Dorsolateral prefrontal cortex (tissue), 122 donors: ENCODE measurements at places on chromosomes 11 and 22.
A peak's percentile ranks its signal among the peaks of the same experiment; 100 is the strongest.

DNA sequence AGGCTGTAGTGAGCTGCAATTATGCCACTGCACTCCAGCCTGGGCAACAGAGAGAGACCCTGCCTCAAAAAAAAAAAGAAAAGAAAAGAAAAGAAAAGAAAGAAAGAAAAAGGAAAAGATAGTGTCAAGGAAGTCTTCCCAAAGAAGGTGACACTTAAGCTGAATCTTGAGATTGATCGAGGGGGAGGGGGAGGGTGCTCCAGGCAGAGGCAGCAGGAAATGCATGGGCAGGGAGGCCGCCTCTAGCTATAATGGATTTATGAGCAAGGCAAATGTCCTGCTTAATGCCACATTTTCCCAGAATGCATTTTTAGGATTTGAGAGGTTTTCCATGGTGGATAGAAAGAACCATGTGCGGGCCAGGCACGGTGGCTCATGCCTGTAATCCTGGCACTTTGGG, 13.8 kb upstream of the DDB2 start:
- no peak for DNase-seq

DNA sequence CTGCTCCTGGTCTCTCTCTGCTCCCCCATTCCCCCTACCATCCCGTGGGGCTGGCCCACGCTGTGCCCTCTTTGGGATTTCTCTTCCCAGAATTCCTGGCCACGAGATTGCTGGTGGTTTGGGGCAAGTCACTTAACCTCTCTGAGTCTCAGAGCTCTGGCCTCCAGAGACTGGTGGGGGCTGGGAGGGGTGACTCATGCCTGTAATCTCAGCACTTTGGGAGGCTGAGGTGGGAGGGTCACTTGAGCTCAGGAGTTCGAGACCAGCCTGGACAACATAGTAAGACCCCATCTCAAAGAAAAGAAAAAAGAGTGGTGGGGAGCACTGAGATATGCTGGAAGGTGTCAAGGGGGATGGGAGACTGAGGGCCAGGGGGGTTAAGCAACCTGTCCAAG, 18.3 kb downstream of the OTUB1 start:
- DNase-seq, result no peak

DNA sequence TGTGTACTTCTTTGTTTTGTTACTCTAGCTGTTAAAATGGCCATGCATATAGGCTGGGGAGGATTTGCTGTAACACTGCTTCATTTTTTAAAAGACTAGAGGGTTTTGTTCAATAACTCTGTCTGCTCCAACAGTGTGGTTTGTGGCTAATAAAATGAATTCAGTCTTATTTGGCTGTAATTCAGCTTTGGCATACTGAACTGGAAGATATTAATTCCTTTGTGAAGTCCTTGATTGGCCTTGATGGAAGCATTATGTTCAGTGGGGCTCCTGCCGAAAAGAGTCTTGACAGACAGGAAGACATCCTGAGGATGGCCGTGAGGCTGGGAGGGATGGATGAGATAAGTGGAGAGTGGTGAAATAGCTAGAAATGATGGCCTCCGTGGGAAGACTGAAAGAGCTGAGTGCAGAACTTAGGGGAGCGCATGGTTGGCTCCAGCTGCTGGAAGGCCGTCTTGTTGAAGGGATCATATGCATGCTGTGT, 44.8 kb upstream of the MYO18B start:
- no peak for DNase-seq

DNA sequence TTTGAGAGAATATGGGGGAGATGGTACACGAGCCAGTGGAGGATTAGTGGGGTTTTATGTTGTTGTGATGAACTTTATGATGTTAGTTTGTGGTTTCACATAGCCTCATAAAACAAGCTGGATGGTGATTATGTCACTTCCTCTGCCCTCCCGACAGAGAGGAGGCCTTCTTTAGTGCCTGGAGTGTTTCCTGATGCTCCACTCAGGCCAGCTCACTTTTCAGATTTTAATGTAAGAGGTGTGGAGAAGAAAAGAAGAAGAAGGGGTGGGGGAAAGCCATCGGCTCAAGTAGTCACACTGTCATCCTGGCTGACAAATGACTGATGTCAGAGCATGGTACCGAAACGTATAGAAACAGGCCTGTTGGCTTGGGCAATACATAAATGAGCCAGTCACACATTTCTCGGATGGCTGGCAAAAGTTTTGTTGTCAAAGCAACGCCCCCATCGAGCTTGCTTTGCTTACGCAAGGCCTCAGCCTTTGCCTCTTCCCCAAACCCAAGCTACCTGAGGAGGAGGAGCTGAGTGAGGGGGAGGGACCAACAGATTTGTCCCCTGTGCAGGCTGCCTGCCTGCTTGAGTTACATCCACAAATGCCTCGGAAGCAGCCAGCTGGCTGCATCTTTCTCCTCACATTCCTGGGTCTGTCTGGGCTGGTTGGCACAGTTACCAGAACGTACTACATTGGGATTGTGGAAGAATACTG, at the start of gene HEPHL1:
Gene HEPHL1 (plus strand): TSS at position 578 of the 705 bp plus-strand sequence. CDS start 15 bp downstream, at position 593.
- DNase-seq, result no peak

GRCh38 chr11:88596786-88597185, 259.2 kb upstream of the CTSC start:
- DNase-seq, result no peak

- DNase-seq, result no peak
These were observed 159.6 kb downstream of the CTTN start for GRCh38 chr11:70557742-70558485.

- no peak for DNase-seq
These were observed 2.0 kb upstream of the PPARA start for GRCh38 chr22:46148336-46148735.

DNA sequence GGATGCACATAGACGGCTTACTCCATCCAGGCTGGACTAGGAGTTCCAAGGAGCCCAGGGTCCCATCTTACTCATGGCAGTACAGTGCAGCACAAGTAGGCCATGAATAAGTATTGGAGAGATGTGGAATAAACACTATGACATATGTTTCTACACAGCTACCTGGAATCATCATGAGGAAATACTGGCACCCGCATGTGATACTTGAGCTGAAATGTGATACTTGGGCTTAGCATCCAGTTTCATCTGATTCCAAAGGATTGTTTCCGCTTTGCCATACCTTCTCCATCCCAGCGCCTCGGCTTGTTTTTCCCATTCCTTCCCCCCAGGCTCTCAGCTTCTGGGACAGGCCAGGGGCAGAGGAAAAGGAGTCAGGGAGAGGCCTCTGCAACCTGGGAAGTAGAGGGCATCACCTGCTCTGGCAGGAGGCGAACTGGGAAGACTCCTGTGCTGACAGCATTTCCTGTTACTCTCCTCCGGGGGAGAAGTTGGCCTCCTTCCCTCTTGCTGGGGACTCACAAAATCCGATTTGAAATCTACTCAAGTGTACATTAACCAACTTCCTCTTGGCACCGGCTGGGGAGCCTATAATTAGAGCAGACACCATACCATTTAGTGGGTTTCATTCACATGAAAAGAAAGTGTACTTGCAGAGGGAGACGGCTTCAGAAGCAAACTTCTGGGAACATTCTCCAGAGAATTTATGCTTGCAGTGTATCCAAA, 187.8 kb downstream of the MIAT start:
- no peak for DNase-seq

DNA sequence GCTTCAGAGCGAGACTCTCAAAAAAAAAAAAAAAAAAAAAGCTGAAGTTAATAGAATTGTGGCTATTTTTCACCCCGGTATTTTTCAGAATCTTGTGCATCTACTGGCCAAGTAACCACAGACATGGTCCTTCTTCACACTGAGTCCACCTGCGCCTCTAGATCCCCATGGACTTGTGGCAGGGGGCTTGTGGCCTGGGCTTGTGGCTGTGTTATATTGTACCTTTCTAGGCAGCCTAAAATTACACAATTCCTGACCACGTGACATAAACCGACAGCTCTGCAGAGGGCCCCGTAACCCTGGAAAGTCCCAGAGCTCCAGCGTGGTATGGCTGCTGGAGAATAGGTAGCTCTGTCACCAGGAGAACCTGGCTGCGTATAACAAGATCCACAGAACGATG, 10.9 kb upstream of the NAALADL1 start:
- no peak for DNase-seq

DNA sequence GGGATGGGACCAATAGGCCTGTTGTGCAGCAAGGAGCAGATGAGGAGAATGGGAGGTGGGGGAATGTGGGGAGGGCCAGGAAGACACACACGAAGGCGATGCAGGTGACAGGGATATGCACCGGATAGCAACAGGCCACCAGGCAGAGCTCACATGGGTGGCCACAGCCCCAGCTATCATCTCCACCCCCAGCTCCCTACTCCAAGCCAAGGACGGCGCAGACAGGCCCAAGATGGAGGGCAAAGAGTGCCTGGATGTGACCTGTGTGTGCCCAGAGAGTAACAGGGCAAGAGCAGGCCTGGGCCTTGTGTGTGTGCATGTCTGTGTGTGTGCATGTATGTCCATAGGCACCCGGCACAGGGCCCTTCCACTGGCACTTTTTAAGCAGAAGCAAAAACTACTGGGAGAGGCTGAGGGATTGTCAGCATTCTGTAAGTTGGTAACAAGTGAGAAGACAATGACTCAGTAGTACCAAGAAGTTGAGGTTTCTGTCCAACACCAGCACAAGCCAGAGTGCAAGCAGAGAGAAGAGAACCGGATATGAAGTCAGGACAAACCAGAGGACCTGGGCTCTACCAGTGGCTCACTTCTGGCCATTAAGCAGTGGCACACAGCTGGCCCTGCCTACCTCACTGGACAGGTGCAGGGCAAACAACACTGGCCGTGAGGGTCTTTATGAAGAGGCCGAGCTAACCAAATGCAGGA, 36.4 kb downstream of the NRXN2 start:
- no peak for DNase-seq

DNA sequence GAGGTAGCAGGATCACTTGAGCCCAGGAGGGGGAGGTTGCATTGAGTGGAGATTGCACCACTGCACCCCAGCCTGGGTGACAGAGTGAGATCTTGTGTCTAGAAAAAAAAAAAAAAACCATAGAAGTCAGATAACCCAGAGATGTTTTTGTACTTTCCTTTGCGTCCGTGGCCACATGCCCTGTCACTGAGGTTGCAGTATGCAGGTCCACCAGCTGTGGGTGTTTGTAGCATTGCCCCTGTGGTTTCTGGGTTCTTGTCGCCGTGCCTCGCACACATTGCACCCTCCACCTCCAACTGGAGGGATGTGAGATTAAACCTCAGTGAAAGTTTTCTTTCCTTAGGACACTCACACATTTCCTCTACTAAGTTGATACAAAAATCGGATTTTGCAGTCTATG, 70.3 kb downstream of the TNRC6B start:
- no peak for DNase-seq

GRCh38 chr11:119783466-119784400, 54.7 kb upstream of the NECTIN1 start:
- no peak for DNase-seq

GRCh38 chr11:70526116-70527045, 128.1 kb downstream of the CTTN start:
- no peak for DNase-seq

DNA sequence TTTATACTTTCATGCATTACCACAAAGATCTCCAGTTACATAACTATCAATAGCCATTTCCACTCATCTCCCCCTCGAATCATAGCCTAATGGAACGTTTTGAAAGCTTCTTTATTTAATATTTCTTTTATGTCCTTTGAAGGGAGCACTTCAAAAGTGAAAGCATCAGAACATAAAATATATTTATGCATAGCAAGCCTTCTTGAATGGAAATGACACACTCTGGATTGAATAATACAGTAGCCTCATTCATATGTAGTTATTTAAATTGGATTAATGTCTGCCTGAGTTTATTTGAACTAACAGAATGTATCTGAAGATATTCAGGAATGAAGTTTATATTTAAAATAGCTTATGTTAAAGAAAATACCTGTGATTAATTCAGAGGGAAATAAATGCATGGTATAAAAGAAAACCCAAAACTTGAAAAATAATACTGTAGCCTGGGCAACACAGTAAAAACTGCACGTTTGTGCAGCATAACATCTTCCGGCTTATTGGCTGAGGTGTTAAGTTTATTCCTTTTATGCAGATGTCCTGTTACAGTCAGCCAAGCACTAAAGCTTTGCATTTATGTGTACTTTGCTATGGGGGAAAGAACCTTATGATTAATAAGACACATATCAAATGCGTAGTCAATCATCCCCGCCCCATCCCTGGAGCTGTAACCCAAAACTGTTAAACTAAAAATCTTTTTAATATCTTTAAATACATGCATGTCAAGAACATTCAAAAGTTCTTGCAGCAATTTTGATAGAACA, 22.0 kb downstream of the OOSP3 start:
- DNase-seq, result no peak

- no peak for DNase-seq
These were observed 12.4 kb upstream of the SERPIND1 start for GRCh38 chr22:20761536-20761935.

DNA sequence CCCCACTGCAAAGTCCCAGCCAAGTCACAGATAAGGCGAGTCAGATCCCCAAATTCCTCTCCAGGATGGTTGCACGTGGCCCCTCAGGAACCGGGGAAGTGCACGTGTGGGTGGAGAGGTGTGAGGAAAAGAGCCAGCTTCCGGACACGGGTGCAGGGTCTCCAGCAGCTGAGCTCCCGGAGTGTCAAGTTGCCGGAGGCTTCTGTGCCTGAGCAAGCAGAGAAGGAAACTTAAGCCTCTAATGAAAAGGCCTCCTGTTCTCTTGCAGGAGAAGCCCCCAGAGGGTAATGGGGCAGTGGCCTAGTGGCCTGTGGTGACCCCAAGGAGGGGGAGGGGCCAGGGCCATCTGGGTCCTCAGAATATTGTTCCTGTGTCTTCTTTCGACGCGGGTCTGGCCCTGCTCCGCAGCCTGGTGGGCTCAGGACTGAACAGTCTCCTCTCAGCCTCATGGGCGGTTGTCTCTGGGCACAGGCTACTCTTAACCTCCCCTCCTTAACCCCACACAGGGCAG, 147.9 kb downstream of the FEZ1 start:
- DNase-seq, result no peak

GRCh38 chr11:118058311-118059245, 18.3 kb upstream of the TMPRSS4 start:
- DNase-seq, result no peak

- no peak for DNase-seq
These were observed 35.2 kb downstream of the HIKESHI start for GRCh38 chr11:86337227-86337626.

- no peak for DNase-seq
These were observed 50.4 kb upstream of the ARHGAP20 start for GRCh38 chr11:110762590-110762989.

GRCh38 chr11:134524896-134525845, 113.1 kb upstream of the B3GAT1 start:
- DNase-seq, result peak; percentile 12

GRCh38 chr11:119727523-119728151, 1.4 kb downstream of the NECTIN1 start:
- DNase-seq, result no peak

DNA sequence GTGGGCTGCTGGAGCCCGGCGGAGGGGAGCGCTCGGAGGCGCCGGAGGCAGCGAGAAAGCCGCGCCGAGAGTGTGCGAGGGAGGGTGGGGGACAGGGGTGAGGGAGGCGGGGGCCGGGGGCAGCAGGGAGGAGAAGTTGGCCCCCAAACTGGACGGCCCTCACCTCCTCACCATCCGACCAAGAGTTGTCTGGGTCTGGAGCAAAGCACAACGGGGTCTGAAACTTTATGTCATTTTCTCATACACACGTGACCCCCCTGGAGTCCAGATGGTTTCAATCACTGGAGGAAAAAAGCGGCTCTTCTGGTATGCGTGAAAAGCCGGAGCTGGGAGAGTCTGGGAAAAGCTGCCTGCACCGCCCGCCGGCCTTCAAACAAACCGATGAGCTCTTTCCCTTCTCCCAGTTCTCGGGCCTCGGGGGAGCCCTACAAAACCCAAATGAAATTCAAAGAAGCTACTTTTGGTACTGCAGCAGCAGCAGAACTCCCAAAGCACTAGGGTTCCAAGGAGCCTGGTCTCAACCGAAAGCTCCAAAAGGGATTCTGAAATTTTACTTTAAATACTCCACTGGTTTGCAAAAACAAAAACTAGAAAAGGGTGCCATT, 39.7 kb upstream of the AKIP1 start:
- peak; percentile 63 for DNase-seq

- no peak for DNase-seq
These were observed 204.3 kb downstream of the TRIM29 start for GRCh38 chr11:119933584-119933983.
